ENCODE measurements at places on chromosomes 5 and 9.

DNA sequence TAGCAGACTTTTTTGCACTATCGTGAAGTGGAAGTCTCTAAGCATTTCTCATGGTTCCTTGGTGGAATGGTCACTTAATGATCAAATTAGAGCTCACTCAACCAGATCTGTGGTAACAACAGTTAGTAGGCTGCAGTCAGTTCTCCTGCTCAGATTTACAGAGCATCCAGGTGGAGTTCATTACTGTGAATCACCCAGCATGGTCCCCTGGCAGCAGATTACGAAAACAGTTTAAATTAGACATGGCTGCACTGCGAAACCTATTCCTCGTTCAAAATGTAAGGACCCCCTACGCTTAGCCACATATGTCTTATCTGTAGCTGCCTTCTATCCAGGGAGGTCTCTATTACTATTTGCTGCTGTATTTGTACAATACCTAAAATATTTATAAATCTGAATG is 823.6 kb upstream of the ARRDC3 start:
- DNase-seq, result no peak

GRCh38 chr9:89801742-89802670 is 197.2 kb downstream of the GADD45G start:
- no peak for DNase-seq

GRCh38 chr9:32748013-32748412 is 35.3 kb upstream of the TMEM215 start:
- no peak for DNase-seq

DNA sequence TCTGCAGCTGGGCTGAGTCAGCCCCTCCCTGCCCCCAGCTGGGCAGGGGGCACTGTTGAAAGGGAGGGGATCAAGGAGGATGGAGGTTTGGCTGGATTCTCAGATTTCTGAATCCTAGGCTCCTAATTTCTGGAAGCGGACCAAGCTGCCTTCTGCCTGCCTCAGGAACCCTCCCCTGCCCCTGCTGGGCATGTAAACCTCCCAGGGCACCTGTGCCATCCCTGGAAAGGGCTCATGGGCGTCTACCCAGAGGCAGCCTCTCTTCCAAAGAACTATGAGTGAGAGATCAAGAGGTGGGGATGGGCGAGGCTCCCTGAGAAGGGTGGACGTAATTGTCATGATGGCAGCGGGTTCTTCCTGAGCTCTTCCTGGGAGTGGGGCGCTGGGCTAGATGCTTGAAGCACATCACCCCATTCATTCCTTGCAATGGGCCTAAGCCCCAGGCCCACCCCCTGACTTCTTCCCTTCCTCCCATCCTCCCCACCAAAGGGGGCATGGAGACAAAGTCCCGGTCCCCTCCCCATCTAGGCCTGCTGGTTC is 21.6 kb downstream of the CSF1R start:
- no peak for DNase-seq

- no peak for DNase-seq
These were observed 478 bp upstream of the SETD9 start for GRCh38 chr5:56908942-56909293.

DNA sequence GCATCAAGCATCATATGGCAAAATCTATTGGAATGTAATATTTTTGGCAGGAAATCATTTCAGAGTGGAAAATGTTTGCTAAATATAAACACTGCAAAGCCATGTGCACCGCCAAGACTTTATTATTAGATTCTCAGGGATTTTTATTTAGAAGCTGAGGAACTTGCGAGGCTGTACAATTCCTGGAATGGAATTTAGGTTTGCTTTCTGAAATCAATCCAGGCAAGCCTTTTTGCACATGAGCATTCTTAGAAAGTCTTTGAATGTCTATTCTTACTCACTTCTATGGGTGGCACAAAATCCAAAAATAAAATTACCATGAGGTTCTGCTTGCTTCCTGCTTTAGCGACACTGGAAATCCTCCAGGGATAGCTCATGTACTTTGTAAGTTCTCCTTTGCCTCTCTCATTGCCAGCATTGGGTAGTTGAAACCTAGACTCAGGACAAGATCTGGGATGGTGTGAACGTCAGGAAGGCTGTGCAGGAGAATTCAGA is 71.5 kb upstream of the PALM2AKAP2 start:
- no peak for DNase-seq

DNA sequence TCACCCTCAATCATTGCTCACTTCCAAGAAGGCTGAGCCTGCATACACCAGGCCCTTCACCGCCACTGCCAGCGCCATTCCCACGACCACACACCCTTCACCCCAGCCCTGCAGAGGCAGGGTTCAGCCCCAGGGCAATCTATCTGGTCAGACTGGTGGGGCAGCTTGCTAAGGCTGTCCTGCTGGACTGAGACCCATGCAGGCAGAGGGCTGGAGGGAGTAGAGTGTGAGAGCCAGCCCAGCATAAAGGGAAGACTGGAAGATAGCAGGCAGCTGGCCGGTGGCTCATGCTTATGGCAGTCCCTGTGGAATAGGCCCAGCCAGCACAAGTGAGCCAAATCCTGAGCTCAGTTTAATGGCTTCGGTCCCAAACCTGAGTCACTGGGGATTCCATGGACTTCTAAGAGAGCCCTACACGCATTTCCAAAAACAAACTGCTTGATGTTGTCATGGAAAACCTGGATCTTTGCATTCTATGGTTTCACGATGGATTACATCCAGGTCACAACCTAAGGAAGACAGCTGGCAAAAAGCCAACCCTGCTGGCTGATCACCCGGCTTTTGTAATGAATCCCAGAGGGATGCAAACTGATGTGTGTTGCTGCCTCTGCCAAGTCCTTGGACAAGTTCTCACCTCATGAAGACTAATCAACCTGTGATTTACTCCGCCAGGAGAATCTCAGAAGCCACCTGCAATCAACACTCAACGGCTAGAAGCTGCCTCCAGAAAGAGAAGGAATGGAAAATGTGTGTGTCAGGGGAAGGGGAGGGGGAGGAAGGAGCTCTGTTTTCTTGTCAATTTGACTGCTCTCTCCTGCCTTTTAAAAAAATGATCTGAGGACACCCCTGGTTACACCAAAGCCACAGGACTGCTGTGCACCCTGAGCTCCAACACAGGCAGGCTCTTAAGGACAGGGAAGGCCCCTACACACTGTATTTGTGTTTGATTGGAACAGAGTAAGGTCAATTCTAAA is 143.6 kb downstream of the LHFPL2 start:
- DNase-seq, result peak; percentile 67

DNA sequence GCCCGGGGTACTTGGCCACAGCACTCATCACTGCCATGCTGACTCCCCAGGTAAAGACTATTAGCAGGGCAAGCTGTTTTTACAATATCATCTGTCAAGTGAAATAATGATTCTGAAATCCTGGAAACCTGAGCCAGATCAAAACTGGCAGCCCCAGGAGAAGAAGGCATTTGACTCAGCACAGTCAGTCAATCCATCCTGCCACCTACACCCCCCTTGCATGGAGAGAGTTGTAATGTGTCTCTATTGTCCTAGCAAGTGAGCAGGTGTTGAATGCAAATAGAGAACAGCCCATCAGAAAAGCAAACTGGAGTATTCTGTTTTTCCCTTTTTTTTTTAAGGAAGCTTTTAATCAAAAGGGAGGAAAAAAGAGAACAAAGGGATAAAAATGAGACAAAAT is 291.2 kb downstream of the BRINP1 start:
- no peak for DNase-seq

GRCh38 chr9:75990576-75991304 is 100.3 kb downstream of the PCSK5 start:
- no peak for DNase-seq

- DNase-seq, result no peak
These were observed 98.9 kb upstream of the MAN2A1 start for GRCh38 chr5:109590799-109591198.

DNA sequence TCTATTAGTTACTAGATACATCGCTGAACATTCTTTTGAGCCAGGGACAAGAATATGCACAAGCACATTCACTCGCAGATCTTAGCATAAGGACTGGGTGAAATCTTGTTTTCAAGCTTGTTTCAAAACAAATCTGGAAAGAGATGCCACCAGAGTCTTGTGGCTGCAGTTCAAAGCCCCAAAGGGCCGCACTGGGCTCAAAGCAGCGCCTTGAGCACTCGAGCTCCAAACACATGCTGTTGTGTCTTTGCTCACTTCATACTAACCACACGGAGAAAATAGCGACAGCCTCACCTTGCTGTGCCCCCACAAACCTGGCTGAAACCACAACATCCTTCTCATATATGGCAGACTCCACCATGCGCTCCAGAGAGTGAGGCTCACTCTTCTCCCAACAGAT is 34.2 kb upstream of the IL7R start:
- no peak for DNase-seq

GRCh38 chr5:23727271-23727670 is 219.9 kb downstream of the PRDM9 start:
- no peak for DNase-seq

- no peak for DNase-seq
These were observed 100.5 kb upstream of the NMUR2 start for GRCh38 chr5:152505442-152506042.

DNA sequence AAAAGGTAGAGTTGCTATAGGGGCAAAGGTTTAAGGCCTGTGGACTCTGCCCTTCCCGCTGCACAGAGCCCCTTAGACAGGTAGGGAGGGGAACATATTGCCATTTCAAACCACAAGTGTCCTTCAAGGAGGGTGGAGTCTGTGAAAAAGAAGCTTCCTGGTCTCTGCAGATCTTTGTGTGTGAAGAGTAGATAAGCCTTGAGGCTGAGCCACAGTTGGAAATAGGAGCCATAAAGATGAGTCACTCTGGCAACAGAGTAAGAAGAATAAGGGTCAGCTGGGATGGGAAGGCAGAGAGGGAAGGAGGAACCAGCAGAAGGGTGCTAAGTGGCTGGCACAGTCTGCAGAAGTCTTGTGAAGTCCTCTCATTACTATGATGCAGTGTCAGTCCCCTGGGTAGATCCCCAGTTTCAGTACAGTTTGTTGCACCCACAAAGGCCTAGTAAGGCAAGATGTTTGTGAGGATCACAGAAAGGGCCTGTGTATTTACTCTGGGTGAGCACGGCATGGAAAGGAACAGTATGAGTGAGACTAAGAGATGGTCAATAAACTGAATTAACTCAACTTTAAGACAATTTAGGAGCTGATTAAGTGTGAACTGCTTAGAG is 18.1 kb downstream of the GRXCR2 start:
- no peak for DNase-seq

DNA sequence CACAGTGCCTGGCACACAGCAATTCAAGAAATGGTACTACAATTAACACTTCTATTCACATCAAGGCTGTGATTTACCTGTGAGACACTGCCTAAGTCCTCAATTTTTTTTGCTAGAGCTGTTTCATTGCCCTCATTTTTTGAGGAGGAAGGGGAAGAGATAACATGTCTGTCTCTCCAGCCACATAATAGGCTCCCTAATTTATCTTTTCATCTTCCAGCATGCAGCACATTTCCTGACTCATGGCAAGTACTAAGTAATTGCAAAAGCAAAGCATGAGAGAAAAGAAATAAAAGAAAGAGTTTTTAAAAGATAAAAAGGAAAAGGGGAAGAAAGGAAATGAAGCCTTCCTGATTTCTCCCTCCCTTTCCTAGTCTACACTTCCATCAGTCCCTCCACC is 26.9 kb upstream of the RNF38 start:
- DNase-seq, result no peak

DNA sequence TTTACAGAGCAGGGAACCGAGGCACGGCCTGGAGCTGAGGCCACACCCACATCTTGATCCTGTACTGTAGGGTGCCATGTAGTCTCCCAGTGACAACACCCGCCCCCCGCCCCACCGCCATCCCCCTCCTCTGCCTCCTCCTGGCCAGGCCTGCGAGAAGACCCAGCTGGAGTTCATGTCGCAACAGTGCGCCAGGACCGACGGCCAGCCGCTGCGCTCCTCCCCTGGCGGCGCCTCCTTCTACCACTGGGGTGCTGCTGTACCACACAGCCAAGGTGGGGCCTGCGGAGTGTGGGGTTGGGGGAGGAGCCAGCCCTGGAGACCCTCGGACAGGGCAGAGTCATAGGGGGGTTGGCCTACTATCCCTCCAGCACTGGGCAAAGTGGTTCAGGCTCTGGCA is 14.5 kb downstream of the ADAMTS13 start:
- DNase-seq, result no peak

GRCh38 chr9:120829650-120830049 is 13.1 kb downstream of the PSMD5 start:
- no peak for DNase-seq

All from right kidney (tissue), 9 donors.